DMS79 treated with DMSO at 0.1 percent for 48 hours (cell line): ENCODE measurements at places on chromosomes 2 and 18.

DNA sequence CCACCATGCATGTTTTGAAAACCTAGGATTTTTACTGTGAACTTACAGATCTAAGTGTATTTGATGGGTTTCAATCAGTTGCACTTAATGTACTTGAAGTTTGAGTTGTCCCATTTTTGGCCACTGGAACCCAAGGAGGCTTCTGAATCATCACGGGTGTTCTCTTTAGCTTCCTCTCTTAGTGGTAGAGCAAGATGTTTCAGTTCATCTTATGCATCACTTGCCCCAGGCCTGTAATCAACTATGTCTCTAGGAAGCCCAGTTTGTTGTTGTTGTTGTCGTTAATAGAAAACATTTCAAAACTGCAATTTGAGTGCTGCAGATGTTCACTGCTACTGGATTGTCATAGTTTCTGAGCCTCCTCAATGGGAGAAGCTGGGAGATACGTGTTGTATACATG, 97.0 kb downstream of the FHOD3 start:
- DNase-seq: no peak

DNA sequence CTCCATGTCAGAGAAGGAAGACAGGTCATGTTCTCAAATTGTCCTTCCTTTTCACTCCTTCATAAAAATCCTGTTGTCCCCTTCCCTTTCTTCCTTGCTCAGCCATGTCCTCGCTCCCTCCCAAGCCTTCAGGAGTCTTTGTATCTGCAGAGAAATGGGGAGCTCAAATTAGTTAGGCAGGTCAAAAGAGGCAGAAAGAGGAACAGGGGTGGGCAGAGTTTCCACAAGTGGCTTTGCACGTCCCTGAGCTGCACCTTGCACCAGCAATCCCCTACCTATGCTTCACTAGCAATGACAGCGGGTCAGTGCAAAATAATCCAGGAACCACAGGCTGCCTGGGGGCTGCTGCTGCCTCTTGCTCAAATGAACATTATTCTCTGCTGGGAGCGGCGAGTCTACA, 152.1 kb upstream of the ITGA6 start:
- DNase-seq: no peak

- DNase-seq: no peak
Observed at GRCh38 chr2:59888015-59888414, 665.4 kb downstream of the BCL11A start.

- DNase-seq: no peak
Observed at GRCh38 chr18:44625386-44625785, 55.3 kb upstream of the SETBP1 start.

- DNase-seq: no peak
Observed at GRCh38 chr2:239271471-239271870, 129.3 kb downstream of the HDAC4 start.

GRCh38 chr2:74447230-74447999, 5.7 kb upstream of the RTKN start:
- DNase-seq: no peak

DNA sequence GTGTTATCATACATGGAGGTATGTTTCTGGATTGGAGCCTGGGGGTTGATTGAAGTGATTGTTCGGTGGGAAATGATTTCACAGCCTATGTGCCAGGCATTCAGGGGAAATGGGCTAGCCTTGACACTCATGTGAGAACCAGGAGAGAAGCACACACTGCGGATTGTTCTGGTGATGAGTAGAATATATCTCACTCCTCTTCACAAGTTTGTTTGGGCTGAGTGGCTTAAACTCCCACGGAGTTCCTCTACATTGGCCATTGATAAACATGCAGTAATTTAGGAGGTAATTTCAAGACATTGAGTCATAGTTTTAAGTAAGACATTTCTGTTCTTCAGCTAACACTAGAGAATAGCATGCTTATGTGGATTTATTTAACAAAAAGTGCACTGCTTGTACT, 498.9 kb upstream of the NETO1 start:
- DNase-seq: no peak

- no peak for DNase-seq
Observed at GRCh38 chr2:19887510-19887909, 14.3 kb downstream of the TTC32 start.

DNA sequence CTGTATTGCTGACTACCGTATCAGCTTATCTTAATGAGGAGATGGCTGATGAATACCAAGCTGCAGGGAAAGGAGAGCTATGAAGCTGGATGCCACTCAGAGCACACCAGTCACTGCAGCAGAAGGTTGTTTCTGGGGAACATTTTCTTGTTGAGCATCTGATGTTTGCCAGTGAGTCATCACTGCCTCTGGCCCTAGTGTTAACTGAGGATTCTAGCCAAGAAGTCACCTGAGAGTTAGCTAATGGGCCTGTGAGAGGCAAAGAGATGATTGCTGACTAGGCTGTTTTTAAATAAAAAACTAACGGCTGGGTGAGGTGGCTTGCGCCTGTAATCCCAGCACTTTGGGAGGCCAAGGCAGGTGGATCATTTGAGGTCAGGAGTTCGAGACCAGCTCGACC, 37.9 kb downstream of the CCDC150 start:
- DNase-seq: peak; percentile 3
